ENCODE measurements at places on chromosomes 3 and 15.

DNA sequence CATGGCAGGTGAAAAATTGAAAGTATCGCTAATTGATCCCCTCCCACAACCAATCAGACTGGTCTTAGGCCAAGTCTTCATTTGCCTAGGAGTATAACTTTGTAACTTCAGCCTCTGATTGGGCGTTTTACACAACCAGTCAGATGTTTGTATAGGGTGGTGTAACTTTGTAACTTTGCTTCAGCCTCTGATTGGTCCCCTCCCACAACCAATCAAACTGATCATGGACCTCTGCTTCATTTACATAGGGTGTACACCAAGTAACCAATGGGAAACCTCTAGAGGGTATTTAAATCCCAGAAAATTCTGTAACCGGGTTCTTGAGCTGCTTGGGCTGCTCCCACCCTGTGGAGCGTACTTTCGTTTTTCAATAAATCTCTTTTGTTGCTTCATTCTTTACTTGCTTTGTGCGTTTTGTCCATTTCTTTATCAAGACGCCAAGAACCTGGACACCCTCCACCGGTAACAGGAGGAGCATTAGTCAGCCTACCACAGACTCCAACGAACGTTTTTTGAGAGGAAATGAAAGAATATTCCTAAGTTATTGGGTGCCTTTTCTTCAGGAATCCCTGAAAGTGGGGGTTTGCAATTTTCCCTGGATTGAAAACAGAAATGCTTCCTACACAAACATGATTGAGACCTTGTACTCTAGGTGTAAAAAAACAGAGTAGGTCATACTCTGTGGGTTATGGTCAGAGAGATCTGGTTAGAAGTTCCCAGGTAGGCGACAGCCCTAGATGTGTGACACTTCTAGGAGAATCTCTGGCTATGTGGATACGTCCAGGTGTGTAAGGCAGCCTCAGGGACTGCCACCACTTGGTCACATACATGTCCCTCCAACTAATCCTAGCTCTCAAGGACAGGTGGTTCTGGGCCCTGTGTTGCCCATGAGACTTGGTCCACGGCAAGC is 5.5 kb upstream of the SACM1L start:
- no peak for DNase-seq

GRCh38 chr15:81284256-81285031 is 39.5 kb downstream of the STARD5 start:
- no peak for DNase-seq

DNA sequence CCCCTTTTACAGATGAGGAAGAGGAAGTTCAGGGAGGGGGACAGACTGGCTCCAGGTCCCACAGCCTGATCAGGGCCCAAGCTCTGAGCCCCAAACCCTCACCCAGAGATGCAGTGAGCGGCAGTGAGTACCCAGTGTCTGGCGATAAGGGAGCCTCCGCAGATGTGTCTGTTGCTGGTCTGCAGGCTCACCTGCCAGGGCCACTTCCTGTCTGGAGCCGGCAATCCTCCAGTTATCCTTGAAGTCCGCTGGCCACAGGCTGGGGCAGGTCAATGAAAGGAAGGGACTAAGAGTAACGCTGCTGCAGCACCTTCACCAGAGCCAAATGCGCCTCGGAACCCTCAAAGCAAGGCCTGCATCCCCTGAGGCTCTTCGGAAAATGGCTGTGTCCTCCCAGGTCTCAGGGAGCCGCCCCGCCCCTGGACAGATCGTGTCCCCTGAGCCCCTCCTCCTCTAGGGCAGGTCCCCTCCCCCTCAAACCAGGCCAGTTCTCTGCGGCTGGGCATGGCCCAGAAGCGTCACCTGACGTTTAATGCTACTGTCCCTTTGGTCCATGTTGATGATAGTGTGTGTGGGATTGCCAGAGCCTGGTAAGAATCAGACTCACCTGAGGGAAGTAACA is 51.5 kb downstream of the MYL3 start:
- no peak for DNase-seq

DNA sequence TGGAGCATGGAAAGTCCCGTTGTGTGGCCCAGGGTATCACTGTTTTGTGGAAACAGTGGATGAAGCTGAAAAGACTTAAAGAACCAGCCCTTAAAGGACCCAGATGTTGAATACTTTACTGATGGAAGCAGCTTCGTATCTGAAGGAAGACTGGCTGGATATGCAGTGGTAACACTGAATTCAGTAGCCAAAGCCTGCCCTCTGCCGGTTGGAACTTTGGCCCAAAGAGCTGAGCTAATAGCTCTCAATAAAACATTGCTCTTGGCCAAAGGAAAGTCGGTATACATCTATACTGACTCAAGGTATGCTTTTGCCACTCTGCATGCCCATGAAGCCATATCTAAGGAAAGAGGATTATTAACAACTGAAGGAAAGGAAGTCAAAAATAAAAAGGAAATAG is 885.4 kb downstream of the PDCD6IP start:
- peak; percentile 57 for DNase-seq

DNA sequence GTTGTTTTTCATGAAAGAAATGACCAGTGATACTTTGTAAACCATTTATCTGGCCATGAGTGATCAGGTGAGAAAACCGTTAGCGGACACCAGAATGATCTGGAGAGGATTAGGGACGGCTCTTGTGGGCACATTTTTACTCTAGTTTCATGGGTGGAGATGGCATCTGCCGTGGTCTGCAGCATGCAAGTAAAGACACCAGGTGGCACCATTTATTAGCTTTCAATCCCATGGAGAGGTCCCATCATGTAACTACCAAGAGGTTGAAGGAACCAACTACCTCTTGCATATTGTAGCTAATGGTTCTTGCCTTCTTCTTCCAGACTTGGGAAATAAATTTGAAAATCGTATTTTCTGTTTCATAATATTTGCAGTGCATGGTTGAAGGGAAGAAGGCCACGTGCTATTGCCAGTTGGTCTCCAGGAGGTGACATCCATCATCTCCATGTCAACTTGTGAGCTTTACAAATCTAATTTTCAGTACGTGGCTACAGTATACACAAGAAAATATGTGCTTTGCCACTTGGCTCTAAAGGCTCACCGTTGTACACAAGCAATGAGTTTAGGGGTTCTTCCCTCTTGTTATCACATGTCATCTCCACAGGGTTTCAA is 1.5 kb upstream of the MAPKBP1 start:
- DNase-seq: peak; percentile 91

DNA sequence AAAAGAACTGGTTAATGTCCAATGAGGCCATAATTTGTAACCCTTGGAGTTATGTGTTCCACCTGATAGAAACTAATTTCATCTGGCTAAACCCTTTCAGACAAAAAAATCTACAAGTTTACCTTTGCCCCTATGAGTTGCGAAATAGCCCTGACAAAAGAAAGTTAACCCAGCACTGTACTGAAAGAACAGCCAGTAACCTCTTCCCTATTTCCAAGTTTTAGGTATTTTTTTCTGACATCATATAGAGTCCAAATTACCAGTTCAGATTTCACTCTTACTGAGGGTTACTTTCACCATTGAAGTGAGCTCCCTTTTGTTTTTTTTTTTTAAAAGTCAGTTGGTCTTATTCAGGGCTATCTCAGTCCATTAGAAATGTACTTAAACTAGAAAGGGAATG is 42.8 kb upstream of the PTPRG start:
- no peak for DNase-seq

DNA sequence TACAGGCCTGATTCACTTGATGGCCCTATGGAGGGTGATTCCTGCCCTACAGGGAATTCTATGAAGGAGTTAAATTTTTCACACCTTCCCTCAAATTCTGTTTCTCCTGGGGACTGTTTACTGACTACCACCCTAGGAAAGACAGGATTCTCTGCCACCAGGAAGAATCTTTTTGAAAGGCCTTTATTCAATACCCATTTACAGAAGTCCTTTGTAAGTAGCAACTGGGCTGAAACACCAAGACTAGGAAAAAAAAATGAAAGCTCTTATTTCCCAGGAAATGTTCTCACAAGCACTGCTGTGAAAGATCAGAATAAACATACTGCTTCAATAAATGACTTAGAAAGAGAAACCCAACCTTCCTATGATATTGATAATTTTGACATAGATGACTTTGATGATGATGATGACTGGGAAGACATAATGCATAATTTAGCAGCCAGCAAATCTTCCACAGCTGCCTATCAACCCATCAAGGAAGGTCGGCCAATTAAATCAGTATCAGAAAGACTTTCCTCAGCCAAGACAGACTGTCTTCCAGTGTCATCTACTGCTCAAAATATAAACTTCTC is 43.6 kb downstream of the BLM start:
- DNase-seq: no peak

- DNase-seq: no peak
Measured at GRCh38 chr3:98109807-98110549, 20.5 kb upstream of the OR5H1 start.

GRCh38 chr15:74402873-74403587 is 30.7 kb downstream of the SEMA7A start:
- DNase-seq: no peak

DNA sequence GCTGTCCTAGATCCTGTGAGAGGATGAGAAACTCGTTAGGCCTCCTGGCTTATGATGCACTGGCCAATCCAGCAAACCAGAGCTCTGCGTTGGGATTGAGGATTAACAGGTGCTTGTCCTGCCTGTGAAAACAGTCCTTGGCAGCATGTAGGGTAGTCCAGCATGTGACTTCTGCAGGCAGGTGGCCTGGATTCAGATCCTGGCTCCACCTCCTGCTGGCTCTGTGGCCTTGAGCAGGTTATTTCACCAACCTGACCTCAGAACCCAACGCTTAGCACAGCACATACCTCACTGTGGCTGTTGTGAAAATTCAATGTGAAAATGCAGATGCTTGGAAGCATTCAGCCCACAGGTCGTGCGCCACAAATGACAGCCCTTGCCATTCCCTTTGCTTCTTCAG is 33.6 kb downstream of the PLA2G4D start:
- no peak for DNase-seq

All from hematopoietic multipotent progenitor cell treated with erythropoietin and hydrocortisone succinate and interleukin-3 and kit ligand, for 6 days (in vitro differentiated cells).